Hypothalamus (tissue), 51 donors: ENCODE measurements at places on chromosomes 7 and 10.

DNA sequence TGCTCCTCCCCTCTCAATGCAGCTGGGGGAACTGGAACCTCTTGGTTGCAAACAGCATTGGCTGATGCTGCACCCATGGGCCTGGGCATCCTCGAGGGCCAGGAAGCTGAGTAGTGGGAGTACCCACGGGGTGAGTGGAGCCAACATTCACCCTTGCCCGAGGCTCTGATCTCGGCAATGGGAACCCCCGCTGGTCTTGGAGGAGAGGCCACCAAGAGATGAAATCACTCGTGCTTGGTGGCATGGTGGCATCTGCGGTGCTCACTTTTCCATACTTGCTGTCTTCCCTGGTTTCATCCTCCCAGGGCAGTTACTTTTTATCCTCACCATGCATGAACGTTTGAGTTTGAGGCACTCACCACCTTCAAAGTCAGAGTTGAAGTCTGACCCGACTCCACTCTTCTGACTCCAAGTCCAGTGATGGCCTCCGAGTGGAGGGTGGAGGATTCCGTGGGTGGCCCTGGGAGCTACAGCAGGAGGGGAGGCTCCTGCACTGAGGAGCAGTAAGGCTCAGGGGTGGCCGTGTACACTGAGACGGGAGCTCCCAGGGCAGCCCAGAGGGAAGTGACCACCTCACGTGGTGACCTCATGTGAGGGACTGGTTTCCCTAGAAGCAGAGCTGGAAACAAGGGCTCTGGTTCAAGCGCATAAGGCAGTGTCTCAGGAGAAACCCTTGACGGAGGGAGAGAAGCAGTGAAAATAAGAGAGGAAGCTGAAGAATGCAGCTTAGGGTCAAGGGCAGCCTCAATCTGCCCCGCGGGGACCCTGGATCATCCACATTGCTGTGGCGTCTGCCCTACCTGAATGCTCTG, 349.1 kb downstream of the TCERG1L start:
- DNase-seq, result no peak

- no peak for DNase-seq
Observed at GRCh38 chr7:48424731-48425130, 253.5 kb downstream of the ABCA13 start.

- peak; percentile 34 for DNase-seq
Observed at GRCh38 chr7:32070406-32071360, at the start of gene PDE1C. TSS of gene PDE1C (minus strand) at chr7:32070407.

DNA sequence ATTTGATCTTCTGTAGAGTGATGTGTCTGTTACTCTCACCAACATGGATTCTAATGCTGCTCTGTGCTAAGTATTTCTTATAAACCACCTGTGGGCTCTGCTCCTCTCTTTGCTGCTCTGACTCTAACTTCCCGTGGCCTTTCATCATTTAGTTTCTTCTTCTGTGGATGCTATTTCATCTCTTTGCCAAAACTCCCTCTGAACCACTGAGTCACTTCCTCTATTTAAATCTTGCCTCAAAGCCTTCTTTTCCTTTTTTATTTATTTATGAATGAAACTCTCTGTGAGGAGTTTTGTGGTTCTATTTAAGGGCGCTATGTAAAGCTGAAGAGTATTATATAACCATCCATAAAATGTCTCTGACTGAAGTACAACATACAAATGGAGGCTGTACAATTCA, 538.5 kb downstream of the SUGCT start:
- DNase-seq, result no peak

- DNase-seq, result no peak
Observed at GRCh38 chr10:77190291-77190690, 447.3 kb downstream of the KCNMA1 start.

- DNase-seq, result no peak
Observed at GRCh38 chr10:64112701-64113355, 591.6 kb downstream of the REEP3 start.

GRCh38 chr7:36015733-36016132, 137.3 kb upstream of the EEPD1 start:
- no peak for DNase-seq

- DNase-seq, result no peak
Observed at GRCh38 chr7:152095771-152096170, 70.3 kb downstream of the GALNT11 start.

DNA sequence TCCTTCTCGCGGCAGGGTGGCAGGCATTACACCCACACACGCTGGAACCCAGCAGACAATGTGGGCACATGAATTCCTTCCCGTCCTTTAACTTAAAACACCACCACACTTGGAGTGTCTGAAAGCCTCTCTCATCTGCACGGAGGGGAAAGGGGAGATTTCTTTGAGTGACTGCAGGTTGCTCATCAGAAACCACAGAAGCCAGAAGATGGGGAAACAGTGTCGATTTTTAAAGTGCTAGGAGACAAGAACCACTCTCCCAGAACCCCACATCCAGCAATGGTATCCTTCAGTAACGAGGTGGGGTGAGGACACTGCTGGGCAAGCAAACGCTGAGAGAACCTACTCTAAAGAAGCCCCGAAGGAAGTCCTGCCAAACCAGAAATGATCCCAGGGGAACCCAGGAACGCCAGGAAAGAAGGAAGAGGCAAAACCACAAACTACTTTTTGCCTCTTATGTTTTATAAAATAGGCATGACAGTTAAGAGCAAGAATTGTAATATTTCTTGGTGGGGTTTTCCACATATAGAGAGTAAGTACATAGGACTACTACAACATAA, 254.3 kb downstream of the ELFN1 start:
- DNase-seq, result no peak

DNA sequence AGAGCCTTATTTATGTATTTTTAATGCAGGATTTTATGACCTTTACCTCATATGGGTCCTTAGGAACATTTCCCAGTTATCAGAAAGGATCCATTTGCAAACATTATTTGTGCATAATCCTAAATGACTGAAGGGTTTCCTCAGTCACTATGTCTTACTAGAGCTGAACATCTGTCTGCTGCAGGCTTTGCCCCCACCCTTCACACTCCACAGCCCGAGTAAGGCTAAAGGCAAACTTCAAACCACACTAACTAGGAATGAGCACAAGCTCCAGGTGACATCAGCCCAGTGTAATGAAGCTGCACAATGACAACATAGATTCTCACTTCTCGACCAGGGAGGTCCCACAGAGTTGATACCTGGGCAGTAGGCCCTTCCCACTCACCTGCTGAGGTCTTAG, 491.3 kb upstream of the MKI67 start:
- DNase-seq, result no peak

DNA sequence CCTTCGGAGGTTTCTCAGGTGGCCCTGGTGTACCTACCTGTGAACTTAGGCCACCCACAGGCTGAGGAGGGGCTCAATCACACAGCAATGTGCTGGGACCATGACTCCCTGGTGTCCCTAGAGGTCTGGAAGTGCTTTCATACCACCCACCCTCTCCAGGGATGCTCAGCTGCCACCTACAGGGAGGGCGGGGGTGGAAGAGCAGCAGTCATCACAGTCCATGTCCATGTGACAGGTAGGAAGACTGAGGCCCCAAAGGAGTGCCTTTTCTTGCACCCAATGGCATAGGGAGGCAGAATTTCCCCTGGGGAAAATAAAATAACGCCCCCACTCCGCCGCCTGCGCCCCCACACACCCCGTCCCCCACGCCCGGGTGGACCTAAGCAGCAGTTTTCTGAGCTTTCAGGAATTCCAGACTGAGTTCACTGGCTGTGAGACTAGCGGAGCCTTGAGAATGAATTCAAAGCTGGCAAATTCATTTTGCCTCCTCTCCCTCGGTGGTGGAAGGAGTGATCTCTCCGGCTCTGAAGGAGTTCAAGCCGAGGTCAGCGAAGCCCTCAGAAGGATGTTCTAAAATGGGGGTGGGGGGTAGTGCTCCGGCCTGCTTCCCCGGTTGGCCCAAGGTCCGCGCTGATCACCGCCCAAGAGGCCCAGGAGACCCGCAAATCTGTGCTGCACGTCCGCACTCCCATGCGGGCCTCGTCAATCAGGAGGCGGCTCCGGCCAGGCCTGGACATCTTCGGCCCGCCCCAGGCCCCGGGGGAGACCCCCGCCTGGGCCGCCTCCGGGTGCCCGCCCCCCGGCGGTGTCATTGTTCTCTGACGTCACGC, 2.1 kb upstream of the ZMIZ1 start:
- no peak for DNase-seq

DNA sequence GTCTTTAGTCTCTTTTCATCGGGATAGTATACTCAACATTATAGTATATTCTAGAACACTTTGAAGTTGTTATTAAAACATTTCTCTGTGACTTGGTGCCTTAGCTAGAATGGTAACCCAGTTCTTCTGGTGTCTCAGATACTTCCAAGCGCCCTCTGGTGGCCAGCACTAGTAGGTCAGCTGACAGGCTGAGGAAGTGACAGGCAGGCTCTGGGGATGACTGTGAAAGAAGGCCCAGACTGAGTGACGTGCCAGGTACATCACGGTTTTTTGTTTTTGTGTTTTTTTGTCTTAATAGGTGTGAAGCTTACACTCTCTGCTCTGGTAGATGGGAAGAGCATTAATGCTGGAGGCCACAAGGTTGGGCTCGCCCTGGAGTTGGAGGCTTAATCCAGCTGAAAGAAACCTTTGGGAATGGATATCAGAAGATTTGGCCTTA, 5.1 kb downstream of the COMTD1 start:
- DNase-seq, result peak; percentile 56

GRCh38 chr10:34824870-34825269, 9.8 kb upstream of the PARD3 start:
- no peak for DNase-seq

- no peak for DNase-seq
Observed at GRCh38 chr10:129332476-129332875, 134.6 kb upstream of the MGMT start.

DNA sequence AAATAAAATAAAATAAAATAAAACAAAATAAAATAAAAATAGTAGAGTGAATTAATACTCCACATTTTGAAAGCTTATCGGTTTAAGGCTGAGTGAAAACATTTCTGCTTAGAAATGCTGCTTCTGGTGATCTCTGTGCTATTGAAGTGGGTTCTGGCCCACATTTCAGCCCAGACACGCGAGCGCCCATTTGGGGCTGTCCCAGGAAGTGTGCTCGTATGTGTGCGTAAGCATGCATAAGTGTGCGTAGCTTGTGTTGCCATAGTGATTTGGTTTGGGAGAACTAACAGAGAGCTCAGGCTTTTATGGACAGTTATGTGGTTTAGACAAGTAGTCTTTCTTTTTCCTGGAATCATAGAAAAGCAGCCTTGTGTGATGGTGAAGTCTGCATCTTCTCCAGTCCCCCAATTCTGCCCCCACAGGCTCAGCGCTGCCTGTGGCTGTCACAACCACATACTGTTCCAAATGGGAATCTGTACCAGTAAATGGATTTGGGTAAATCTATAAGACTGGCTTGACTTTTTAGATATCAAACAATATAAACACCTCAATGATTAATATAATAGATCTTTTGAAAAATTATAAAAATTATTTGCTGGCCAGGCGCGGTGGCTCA, 29.8 kb upstream of the PURB start:
- DNase-seq, result no peak

DNA sequence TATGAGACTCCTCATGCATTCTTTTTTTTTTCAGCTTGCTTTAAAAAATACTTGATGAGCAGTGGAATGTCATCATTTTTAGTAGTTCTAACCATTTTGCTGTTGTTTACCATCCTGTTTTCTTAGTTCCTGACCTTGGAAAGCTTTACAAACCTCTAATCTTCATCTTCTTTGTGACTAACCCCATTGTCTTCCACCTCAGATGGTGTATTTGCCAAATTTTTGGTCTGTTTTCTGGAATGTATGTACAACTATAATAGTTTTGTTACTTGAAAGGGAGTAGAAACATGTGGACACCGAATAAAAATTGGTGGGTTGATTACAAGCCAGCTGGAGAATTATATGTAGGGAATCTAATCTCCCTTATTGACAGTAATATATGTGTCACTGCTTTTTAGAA, 172.7 kb downstream of the SND1 start:
- DNase-seq, result no peak

DNA sequence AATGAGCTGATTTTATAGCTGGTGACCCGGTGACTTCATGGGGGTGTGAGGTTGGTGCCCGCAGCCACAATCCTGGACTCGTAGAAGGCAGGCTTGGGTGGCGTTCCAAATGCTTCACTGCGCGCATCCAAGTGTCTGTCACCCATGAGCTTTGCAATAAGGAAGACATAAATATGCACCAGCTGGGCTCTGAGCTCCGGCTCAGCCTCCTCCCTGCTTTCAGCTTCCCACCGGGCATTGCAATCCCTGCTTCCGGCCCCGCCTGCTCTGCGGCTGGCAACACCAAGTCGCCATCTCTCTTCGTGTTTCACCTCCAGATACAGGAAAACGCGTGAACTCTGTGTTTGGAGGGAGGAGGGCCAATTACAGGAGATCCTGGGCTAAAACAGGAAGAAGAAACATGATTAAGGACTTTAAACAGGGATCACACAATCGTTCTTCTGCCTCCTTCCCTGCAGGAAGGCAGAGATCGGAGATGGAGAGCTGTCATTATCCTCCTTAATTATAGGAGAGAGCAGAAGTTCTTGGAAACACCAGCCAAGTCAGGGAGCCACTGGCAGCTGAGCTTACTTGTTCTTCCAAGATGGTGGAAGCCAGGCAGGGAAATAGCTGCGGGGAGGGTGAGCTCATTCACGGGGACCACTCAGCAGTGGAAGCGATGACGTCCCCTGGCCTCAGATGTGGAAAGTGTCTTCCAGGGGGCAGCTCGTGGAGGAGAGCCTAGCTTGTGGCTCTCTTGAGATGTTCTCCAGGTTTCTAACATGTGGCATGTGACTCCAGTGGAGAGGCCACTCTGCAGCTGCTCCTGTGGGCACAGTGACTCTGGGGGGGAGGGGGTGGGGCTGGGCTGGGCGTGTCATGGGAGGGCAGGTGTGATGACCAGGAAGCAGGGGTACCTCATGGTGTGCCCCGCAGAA, 134.9 kb downstream of the CAMK1D start:
- no peak for DNase-seq

DNA sequence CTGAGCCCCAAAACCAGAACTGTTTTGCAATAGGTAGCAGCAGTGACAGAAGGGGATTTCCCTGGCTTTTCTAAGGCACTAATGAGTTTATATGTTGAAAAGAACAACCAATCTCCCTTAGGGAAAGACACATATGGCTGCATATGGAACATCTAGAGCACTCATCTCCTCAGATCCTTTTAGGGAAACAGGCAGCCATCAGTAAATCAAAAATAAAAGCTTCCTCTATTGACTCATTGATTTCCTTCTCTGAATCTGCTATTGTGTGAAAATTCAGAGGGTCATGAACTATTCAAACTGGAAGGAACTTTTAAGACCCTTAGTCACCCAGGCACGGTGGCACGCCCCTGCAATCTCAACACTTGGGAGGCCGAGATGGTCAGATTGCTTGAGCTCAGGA, 110.9 kb upstream of the NANOS1 start:
- no peak for DNase-seq

- no peak for DNase-seq
Observed at GRCh38 chr10:102347236-102347828, 48.2 kb upstream of the NFKB2 start.

- DNase-seq, result no peak
Observed at GRCh38 chr10:18743926-18744325, 84.7 kb downstream of the ARL5B start.

- DNase-seq, result no peak
Observed at GRCh38 chr7:110442381-110442837, 648.5 kb upstream of the LRRN3 start.

DNA sequence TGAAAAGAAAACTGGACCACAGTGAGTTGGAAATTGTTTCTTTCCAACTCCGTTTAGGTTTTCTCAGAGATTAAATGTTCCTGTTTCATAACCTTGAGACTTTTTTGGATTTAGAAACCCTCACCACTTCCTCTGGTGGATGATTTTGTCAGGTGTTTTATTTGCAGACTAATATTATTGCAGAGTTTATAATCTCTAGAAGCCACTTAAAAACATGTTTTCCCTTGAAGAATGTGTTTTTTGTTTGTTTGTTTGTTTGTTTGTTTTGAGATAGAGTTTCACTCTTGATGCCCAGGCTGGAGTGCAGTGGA, 520 bp upstream of the MICU1 start:
- no peak for DNase-seq
